LNCaP clone FGC (cell line): ENCODE measurements at places on chromosomes 2 and 18.

- no peak for DNase-seq
Measured at GRCh38 chr2:181916726-181917718, 25.5 kb downstream of the ITPRID2 start.

- DNase-seq, result no peak
Measured at GRCh38 chr2:159891917-159892730, 94.1 kb upstream of the CD302 start.

DNA sequence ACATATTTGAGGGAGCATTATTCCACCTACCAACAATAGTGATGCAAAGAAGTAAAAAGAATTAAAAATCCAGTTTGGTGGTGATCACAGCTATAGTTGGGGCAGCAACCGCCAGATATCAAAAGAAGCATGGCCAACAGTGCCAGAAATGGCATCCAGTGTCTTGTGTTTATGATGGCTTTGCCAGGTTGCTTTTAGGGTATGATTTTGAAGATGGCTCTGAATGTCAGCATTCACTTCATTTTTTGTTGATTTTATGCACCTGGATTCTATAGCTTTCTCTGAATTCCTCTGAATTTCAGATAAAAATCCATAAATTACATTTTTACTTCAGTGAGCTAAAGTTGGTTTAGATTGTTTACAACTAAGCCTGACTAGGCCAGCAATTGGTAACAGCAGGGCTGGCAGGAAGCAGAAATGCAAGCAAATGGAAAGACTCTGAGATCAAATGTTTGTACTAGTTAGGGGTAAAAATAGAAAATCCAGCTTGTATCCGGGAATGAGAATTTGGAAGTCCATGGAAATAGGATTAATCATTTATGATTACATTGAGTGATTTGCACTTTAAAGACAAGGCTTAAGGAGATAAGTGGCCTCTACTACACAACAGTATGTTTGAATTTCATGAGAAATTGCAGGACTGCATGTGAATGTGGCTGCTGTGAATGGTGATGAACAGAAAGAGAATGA is 40.4 kb downstream of the COL3A1 start:
- DNase-seq, result no peak

DNA sequence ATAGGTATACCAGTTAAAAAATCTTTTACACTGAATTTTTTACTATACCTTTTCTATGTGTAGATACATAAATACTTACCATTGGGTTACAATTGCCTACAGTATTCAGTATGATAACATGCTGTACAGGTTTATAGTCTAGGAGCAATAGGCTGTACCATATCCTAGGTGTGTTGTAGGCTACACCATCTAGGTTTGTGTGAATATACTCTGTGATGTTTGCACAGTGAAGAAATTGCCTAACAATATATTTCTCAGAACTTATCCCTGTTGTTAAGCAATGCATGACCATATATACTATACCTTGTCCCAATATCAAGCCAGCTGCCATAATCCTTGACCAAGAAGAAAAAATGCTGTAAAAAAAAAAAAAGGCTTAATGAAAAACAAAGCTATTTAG is 114.5 kb downstream of the PIGN start:
- no peak for DNase-seq

- no peak for DNase-seq
Measured at GRCh38 chr2:202768273-202768672, 103.3 kb downstream of the ICA1L start.

DNA sequence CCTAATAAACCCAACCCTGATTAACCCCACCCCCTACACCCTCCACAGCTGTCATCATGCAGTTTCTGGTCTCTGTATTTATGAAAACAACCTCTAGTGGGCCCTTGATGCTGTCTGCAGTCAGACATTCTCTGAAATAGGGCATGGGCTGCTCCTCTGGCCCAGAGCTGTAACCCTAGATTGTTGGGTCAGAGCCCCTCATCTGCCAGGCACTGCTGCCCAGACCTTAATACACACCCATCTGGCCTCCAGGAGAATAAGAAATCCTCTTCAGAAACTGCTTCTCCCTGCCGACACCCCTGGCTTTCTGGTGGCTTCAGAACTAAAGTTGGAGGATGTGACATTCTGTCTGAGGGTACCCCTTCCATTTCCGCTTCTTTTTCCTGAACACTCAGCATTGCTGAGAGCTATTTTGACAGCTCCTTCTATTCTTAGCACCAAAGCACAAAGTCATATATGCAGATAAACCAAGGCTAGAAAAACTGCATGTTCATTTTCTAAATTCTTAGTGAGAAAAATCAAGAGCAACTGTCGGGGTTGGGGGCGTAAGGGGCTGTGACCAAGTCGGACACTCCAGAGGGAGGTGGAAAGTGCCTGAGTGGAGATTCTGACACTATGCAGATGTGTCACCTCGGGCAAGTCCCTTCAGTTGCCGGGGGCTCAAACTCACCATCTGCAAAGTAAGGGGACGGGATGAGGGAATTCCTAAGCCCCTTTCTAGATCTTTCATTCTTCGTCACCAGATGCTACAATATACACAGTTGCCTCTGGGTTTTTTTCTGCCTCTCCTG is 28.7 kb downstream of the SRSF7 start:
- no peak for DNase-seq

DNA sequence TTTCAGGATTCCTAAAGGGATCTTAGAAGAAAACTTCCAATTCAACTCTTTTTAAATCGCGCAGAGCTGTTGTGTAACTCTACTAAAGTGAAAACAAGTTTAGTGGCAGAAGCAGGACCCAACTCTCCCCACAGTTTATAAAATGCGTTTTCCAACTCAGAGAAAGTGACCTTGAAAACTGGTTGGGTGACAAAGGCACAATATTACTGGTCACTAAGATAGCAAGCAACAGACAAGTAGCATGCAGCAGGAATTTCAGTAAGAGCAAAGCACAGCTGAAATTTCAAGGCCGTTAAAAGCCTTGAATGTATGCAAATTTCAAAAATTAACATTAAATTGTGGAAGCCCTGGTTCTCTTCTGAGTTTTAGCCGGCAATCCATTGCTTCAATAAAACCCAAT is 66.9 kb downstream of the STK39 start:
- DNase-seq, result no peak

GRCh38 chr2:72289283-72289682 is 141.6 kb upstream of the CYP26B1 start:
- DNase-seq, result no peak

- DNase-seq, result no peak
Measured at GRCh38 chr2:27323596-27324285, 844 bp upstream of the MPV17 start.

- DNase-seq, result no peak
Measured at GRCh38 chr18:60898111-60898510, 435.1 kb upstream of the CDH20 start.

DNA sequence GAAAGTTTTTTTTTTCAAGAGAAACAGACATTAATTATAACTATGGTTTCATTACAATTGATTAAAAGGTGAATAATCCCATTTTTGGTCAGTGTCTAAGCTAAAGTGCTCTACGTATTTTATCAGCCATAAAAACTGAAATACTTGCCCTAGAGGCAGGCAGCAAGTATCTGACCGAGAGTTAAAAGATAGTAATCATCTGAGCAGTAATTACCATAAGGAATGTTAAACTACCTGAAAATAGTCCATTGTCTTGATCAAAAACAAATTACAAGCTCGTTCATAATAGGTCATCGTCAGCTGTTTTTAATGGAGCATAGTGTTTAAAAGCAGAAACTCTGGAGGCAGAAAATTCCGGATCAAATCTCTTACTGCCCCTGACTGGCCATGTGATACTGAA is 105.7 kb upstream of the ZEB2 start:
- no peak for DNase-seq

DNA sequence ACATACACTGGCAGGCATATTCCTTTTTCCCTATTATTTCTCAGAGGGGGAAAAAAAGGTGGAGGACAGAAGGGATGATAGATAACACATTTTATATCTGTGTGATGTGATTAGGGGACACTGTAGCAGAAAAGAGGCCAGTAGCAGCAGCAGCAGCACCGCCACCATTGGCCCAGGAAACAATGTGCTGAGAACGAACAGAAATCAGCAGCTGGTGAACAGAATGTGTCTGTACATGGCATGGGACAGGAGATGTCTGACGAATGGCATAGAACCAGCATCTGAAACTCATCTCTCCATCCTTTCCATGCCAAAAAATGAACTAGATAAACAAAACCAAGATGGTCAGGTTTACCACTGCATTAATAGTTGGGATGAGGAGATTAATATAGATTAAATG is 936.1 kb upstream of the ACVR2A start:
- no peak for DNase-seq

GRCh38 chr2:45191976-45192375 is 182.7 kb upstream of the SIX2 start:
- no peak for DNase-seq

DNA sequence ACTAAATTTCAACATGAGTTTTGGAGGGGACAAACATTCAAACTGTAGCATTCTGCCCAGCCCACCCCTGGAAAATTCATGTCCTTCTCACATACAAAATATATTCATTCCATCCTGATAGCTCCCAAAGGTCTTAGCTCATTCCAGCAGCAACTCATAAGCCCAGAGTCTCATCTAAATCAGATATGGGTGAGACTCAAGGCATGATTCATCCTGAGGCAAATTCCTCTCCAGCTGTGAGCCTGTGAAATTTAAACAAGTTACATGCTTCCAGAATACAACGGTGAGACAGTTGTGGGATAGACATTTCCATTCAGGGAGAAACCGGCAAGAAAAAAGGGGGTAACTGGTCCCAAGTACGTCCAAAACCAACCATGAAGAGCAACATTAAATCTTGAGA is 43.5 kb upstream of the FAHD2A start:
- DNase-seq, result no peak

DNA sequence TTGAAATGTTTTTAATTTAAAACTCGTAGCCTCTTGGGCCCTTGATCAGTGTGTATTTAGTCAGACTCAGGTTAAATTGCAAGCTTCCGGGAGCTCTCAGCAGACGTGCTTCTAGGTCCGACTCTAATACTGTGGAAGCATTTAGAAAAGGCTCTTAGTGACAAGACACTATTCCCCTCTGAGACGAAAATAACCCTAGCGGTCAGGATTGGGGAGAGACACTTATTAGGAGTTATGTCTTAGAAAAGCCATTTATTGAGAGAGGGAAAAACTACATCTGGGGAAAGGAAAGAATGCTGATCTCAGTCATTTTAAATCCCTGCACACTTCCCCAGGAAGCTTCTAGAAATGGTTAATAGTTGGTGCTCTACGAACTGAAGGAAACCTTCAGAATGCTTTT is 110.5 kb upstream of the NCK2 start:
- no peak for DNase-seq

- peak; percentile 37 for DNase-seq
Measured at GRCh38 chr2:209425471-209426071, 1.7 kb downstream of the MAP2 start.

DNA sequence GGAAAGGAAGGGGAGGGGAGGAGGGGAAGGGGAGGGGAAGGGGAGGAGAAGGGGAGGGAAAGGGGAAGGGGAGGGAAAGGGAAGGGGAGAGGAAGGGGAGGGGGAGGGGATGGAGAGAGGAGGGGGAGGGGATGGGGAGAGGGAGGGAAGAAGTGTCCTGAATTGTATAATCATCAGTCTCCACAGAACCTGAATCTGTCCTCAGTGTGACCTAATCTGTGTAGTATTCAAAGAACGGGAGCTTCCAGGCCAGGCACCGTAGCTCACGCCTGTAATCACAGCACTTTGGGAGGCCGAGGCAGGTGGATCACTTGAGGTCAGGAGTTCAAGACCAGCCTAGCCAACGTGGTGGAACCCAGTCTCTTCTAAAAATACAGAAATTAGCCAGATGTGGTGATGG is 41.1 kb upstream of the CCDC150 start:
- no peak for DNase-seq

DNA sequence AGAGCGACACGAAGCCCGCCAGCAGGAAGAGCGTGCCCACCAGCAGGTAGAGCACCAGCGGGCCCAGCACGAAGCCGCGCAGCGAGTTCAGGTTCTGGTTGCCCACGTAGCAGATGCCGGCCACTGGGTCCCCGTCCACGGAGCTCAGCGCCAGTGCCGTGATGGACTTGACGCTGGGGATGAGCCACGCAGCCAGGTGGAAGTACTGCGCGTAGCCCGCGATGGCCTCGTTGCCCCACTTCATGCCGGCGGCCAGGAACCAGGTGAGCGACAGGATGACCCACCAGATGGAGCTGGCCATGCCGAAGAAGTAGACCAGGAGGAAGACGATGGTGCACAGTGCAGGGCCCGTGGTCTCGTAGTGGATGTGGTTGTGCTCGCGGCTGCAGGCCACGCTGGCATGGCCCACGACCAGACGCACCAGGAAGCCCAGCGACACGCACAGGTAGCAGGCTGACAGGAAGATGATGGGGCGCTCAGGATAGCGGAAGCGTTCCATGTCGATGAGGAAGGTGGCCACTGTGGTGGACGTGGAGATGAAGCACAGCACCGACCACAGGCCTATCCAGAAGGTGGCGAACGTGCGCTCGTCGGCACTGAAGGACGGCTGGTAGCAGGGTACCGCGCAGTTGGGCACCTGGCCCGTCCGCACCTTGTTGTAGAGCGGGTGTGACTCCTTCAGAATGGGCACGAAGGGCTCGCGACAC is 2.1 kb downstream of the FZD5 start:
- no peak for DNase-seq

GRCh38 chr2:120927265-120927628 is 191.6 kb downstream of the GLI2 start:
- no peak for DNase-seq

DNA sequence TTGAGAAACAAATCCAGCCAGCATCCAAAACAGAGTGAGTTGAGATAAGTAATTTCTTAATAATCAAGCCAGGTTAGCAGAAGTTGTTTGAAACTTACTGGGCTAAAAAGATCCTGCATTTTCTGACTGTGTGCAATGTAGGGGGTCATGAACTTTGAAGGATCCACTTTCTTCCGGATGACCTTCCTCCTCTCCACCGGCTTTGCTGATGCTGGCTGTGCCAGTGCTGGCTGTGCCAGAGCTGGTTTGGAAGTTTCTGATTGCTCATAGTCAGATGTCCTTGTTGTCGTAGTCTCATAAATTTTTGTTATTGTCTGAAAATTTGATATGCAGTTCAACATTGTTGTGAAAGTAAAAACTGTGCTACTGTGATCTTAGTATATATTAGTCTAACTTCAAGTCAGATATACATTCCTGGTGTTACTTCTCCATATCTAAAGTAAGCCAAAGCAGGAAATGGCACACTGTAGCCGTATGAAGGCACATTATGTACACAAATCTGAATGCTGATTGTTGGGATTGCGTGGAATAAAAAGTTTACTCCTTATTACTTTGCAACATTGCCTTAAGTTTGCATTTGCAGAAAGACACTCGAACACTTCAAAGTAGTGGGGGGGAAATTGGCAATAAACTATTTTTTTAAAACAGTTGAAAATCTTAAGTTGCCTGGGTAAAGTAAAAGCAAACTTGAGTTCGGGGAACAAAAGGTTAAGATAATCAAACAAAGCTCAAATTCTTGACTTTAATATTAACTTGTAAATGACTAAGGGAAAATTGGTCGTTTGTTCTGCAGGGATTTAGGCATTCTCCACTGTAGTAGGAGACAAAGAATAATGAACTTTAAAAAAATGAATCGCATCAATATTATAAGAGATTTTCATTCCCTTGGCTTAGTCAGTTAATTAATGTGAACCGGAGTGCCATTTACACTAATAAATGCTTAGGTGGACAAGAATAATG is 6.4 kb downstream of the NEB start:
- DNase-seq, result no peak
